ENCODE measurements at places on chromosomes 16 and 17.

- no peak for DNase-seq
Measured at GRCh38 chr16:7025616-7026190, 306.9 kb upstream of the RBFOX1 start.

DNA sequence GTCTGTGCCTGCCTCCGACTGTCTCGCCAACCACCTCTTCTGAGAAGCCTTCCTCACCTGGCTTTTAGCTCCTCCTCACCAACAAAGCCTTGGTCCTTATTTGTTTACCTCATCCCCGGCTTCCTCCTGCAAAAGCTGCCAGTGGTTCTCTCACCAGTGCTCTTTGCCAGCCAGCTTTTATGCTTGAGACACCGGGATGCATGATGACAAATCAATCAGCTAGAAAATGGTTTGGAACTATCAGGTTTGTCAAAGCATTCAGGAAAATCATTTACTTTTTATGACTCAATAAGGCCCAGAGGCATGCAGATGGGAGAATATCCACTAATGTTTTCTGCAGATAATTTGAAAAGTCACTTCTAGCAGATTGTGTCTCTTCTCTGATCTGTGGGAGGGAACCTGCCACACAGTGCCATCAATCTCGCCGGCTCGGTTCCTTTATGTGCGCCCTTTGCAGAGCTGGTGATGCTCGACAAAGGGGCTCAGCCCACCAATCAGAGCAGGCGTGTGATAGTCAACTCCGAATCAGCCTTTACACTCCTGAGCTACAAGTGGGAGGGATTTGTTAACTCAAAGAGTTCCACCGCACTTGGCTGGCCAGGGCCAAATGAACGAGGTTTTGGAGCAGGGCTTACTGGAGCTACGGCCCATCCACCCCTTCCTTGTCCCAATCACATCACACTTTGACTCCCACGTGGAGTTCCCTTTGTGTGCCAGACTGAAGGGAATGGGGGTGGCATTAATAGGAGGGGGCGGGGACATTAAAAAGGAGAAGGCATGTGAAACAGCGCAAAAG lies 85.8 kb downstream of the MRC2 start:
- DNase-seq, result no peak

GRCh38 chr17:75872434-75873351 lies 5.7 kb downstream of the TRIM47 start:
- no peak for DNase-seq

- DNase-seq, result no peak
Measured at GRCh38 chr17:19996086-19996485, 13.1 kb upstream of the SPECC1 start.

GRCh38 chr16:17768257-17768656 lies 297.5 kb upstream of the XYLT1 start:
- no peak for DNase-seq

- DNase-seq, result no peak
Measured at GRCh38 chr16:86501989-86502855, 8.1 kb upstream of the FOXF1 start.

- DNase-seq, result no peak
Measured at GRCh38 chr17:32970281-32970680, 21.4 kb upstream of the SPACA3 start.

- DNase-seq, result no peak
Measured at GRCh38 chr17:39867880-39868553, at the start of gene ZPBP2. TSS of gene ZPBP2 (plus strand) at chr17:39868202. CDS start at chr17:39868355, 153 bp downstream.

DNA sequence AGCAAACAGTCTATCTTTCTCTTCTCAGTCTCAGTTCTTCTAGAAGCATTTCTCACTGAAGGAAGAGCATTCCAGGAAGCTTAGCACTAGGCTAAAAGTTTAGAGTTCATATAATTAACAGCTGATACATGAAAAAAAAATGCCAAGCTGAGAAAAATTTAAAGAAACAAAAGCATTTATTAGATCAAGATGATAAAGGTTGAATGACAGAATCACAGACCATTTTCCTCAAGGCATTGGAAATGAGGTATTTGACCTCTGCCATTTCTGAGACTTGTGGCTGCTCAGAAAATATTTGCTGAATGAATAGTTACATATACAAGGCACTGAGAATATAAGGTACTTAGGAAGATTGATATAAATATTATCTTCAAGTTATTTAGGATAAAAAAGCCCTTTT lies 901.6 kb upstream of the GOT2 start:
- DNase-seq, result peak; percentile 51

- DNase-seq, result no peak
Measured at GRCh38 chr16:69936252-69936651, 14.9 kb upstream of the CLEC18A start.

GRCh38 chr17:67116045-67116575 lies 71.8 kb downstream of the CACNG1 start:
- no peak for DNase-seq

DNA sequence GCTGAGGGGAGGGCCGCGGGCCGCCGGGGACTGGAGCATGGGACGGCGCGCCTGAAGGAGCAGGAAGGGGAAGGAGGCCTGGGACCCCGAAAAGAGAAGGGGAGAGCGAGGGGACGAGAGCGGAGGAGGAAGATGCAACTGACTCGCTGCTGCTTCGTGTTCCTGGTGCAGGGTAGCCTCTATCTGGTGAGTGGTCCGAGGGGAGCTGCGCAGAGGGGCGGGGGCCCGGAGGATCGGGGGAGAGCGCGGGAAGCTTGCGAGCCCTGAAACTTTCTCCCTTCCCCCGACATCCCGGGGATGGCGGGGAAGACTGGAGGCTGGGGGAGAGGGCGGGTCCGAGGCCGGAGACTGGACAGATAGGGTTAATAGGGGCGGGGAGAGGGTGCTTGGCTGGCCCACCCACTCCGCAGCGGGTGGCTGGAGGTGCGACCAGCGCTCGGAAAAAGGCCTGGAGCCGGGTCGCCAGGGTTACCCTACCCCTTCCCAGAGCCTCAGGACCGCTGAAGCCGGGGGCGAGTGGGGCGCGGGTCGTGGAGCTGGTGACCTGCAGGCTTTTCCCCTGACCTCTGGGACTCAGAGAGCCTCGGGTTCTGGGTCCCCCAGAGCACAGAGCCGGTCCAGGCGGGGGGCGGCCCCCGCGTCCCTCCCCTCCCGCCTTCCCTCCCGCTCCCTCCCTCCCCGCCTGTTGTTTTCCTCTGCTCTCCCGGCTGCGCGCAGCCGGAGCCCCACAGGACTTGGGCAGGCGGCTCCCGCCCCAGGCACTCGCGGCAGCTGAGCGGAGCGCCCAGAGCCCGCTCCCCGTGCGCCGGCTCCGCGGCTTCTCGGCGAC lies 631 bp downstream of the NXPH3 start:
- no peak for DNase-seq

- DNase-seq, result no peak
Measured at GRCh38 chr17:79671085-79671694, 59.6 kb upstream of the ENPP7 start.

- no peak for DNase-seq
Measured at GRCh38 chr17:8012996-8013640, 10.7 kb downstream of the GUCY2D start.

GRCh38 chr17:73066148-73066884 lies 26.2 kb downstream of the SLC39A11 start:
- no peak for DNase-seq

GRCh38 chr17:31327534-31328159 lies 6.2 kb upstream of the EVI2A start:
- peak; percentile 85 for DNase-seq

DNA sequence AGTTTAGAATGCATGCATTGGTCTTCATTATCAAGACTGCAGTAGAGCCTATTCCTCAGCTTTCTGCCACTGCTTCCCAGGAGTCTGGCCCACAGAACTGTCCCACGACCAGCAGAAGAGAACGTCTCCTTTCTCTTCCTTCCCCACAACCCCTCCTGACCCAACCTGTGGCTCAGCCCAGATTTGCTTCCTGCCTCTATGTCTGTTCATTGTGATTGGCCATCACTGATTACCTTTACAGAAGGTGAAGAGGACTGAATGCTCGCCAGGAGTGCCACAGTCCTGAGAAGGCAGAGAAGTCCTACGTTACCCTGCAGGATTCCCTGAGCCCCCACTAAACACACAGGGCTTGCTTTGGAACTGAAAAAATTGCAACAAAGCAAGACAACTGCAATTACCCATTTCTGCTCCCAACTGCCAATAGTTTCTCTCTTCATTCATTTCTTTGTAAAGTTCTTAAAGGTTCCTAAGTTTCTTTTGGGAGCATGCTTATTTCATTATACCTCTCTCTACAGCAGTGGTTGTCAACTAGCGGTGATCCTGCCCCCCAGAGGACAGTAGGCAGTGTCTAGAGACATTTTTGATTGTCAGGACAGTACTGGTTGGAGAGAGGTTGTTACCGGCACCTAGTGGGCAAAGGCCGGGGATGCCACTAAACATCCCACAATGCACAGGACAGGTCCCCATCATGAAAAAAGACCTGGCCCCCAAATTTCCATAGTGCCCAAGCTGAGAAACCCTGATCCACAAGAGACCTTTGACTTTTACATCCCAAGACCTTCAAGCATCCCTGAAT lies 4.5 kb upstream of the NAT9 start:
- DNase-seq, result no peak

DNA sequence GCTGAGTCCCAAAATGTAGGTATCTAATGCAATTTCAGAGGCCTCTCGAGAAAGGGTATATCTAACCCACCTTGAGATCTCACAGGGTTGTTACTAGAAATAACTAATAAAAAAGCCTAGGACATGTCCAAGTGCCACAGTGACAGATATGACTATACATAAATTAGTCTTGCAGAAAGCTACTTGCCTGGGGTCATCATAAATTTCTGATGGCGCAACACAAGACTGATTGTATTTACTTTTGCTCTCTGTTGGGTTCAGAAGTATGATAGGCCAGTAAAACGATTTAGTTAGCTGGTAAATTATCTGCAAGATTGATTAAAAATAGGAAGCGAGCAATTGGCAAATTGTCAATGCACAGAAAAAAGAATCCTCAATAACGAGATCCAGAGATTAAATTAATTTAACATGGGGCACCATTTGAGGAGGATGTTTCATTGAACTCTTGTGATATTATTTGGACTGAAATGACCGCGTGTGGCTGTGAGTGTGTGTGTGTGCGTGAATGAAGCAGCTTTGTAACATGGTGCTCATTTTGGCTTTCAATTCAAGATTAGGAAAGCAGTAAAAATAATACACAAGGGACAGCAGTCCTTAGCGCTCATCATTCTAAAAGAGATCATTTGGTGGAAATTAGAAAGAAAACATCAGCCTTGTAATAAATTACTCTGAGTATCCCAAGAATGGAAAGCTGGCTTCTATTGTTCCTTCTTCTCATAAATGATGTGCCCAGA lies 157.4 kb upstream of the ZFHX3 start:
- no peak for DNase-seq

- DNase-seq, result no peak
Measured at GRCh38 chr17:41547378-41547841, 19.3 kb upstream of the KRT19 start.

DNA sequence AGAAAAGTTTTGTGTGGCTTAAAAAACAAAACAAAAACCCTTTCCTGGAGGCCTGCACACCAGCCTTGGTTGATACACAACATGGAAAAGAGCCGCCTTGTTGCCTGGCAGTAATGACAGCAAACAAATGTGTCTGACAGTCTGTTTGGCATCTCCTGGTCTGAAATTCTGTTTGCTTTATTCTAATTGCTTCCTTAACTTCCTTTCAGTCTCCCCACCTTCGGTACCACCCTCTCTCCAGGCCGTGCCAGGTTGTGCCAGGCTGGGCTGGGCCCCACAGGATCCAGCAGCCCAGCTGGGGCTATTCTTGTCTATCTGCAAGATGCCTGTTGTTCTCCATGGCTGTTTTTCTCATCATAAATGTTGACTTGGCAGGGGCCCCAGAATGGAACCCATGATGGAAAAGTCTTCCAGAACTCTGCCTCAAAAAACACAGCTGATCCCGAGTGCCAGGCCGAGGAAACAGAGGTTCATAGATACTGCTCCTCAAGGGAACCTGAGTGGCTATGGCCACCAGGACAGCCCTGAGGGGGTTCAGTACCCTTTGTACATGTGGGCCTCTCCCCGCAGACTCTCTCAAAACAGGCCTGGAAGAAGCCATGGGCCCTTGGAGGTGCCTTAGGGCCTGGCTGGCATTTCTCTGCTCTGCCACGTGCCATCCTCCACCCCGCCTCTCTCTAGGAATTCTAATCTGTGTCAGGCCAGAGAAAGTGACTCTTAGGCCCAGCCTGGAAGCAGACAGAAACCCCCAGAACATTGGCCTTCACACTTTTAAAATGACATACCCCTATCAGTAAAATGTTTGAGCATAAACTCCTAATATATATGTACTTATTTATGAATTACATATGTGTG lies 50.5 kb downstream of the YPEL2 start:
- no peak for DNase-seq

DNA sequence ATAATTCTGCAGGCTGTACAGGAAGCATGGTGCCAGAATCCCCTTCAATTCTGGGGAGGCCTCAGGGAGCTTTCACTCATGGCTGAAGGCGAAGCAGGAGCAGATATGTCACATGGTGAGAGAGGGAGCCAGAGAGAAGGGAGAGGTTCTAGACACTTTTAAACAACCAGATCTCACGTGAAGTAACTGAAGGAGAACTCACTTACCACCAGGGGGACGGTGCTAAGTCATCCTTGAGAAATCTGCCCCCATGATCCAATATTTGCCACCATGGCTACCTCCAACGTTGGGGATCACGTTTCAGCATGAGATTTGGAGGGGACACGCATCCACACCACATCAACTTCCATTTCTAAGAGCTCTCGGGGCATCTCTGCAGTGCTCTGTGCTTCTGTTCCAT lies 37.4 kb upstream of the GNA13 start:
- no peak for DNase-seq

- no peak for DNase-seq
Measured at GRCh38 chr17:59292174-59292523, 39.3 kb upstream of the YPEL2 start.

GRCh38 chr17:3887804-3888203 lies 5.0 kb downstream of the CAMKK1 start:
- DNase-seq, result no peak

DNA sequence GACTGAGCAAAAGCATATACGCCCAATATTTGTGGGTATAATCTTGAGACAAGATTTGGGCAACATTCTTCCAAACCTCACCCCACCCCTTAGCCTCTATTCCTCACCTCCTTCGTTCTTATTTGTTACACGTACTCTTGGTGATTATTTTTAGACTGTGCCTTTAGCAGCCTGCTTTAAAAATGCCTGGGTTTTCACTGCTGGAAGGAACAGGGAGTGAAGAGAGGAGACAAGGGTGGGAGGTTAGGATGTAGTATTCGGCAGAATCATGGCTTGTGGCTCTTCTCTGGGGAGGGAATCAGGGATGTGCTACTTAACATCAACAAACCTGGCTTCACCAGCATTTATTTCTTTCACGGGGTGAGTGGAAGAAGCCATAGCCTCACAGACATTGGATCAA lies 11.6 kb downstream of the ALKBH5 start:
- DNase-seq, result no peak

GRCh38 chr17:76581515-76581914 lies 4.1 kb downstream of the ST6GALNAC2 start:
- no peak for DNase-seq
